ENCODE measurements at places on chromosomes 1 and 21.

GRCh38 chr21:16579538-16579937 lies 849.8 kb downstream of the USP25 start:
- no peak for DNase-seq

DNA sequence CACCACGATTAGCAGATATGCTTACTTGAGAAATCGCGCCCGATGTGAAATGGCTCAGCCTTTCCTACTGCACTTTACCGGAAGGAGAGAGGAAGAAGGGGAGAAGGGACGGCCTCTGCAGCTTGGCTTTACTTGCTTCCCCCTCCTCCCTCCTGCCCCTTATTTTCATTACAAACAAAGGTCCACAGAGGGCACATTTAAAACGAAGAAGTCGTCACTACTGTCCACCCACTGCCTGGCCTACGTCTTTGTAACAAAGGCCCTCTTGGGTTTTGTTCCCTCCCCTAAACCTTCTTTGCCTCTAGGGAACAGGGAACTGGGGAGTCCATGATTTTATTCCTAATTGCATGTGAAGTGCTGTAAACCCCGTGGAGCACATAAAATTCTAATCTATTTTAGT lies 308.5 kb downstream of the LMX1A start:
- no peak for DNase-seq

DNA sequence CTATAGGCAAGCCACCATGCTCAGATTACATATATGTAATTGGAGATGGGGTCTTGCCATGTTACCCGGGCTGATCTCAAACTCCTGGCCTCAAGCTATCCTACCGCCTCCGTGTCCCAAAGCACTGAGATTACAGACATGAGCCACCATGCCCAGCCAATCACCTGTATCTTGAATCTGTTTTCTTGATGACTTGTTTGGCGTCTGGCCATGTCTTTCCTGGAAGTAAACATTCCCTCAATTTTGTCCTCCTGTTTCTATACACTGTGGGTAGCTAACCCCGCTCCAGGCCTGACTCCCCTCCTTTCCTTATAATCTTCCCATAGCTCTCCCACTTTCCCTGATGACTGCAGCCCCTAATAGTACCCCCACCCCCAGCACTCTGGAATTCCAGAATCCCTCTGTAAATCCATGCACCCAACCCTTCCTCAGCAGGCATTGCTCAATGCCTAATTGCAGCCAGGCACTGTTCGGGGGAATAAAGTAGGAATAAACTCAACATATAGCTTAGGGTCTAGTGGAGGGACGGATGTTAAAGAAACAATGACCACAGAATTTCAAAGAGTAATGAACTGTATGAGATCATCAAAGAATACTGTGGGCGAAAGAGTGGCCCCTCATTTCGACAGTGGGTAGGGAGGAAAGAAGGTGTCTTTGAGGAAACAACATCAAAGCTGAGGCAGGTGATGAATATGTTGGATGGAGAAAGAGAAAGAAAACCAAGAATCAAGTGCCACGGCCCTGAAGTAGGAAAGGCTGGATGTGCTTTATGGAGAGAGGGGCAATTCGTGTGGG lies 161.5 kb downstream of the ADSS2 start:
- no peak for DNase-seq

- no peak for DNase-seq
These were observed 26.1 kb downstream of the TOR3A start for GRCh38 chr1:179107706-179108629.

DNA sequence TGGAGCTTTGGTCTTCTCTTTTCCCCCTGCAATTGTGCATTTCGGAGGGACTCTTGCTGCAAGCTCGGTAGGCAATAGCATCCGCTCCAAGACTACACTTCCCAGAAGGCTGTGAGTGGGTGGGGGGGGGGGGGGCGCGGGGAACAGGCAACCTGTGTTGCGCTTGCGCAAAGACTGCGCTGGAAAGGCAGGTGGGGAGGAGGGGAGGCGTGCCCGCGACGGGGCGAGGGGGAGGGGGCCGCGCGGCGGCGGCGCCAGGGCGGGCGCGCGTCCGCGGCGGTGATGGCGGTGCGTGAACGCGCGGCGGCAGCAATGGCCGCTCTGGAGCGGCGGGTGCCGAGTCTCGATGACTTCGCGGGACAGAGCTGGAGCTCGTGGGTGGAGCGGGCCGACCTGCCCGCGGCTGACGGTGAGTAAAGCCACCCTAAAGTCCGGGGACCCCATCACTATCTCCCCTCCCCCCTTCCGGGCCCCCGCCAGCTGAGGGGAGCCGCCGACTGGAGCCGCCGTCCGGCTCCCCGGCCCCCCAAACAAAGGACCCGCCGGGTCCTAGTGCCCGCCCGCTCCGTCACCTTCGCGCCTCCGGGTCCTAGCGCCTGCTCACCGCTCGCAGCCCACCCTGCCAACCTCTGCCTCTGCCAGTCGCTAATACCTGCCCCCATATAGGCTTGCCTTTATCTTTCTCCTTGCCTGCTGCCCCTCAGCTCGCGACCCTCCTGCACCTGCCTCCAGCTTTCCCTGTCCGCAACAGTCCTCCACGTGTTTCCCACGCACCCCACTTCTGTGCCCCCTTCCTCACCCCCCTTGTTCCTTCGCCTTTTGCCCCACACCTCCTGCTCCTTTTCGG lies at the start of gene ATXN7L2:
TSS of gene ATXN7L2 (plus strand) at position 234 of the 847 bp plus-strand sequence. CDS start at position 283, 49 bp downstream.
- peak; percentile 91 for DNase-seq

DNA sequence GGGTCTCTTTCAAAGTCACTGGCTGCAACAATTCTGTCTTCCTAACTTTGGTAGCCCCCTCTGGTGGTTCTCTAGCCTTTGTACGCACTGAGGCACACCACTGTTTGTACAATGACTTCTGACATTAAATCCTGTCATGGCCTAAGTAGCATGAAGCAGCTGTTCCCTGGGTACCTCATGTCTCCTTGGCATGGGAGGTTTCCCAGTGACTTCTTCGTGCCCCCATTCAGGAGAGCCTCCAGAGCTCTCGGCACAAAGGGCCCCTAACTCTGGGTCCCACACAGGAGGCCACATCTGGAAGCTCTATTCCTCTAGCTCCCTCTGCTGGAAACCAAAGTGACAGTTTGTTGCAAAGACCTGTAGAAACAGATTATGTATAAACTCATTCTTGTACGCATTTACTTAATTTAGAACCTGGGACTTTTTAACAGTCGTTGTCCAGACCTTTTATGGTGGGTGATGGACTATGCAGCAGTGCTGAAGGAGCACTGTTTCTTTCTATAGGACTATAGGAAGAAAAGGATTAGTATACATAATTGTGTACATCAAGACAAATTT lies 13.4 kb downstream of the SWT1 start:
- DNase-seq, result peak; percentile 49

DNA sequence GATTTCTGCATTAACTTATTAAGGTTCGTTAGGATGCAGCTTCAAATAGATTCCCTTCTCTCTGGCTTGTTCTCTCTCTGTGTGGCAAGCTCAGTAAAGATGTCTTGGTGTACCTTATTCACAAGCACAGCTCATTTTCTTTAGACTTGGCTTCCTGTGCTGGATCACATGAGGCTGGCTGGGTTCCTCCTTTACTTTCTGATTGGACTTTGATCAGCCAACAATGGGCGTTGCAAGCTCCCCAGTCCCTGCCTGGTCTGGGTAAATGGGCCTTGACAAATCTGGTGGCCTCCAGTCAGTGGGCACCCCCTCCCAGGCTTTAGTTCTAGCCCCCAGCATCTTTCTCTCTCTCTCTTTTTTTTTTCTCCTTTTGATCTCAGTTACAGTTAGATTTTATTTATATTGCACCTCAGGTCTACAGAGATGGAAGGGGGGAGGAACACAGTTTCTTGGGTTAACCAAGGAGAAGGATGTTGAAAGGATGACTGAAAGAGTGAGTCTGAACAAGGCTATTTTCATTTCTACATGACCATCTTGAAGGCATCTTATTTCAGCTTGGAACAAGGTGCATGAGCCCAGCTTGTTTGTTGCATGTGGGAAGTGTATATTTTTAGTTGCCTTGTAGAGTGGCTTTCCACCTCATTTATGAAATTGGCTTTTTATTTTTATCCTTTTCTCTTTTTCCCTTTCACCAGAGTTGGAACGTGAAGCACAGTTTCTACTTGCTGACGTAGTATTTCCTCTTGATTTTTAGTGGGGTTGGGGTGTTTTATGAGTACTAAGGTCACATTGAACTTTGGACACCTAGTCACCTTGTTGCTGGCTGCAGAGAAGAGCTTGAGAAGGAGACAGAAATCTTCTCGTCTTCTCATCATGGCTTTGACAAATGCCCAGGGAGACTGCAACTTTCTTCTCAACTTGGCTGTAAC lies 77.1 kb downstream of the PBX1 start:
- no peak for DNase-seq

GRCh38 chr1:37817481-37817880 lies 9.5 kb upstream of the YRDC start:
- peak; percentile 60 for DNase-seq

DNA sequence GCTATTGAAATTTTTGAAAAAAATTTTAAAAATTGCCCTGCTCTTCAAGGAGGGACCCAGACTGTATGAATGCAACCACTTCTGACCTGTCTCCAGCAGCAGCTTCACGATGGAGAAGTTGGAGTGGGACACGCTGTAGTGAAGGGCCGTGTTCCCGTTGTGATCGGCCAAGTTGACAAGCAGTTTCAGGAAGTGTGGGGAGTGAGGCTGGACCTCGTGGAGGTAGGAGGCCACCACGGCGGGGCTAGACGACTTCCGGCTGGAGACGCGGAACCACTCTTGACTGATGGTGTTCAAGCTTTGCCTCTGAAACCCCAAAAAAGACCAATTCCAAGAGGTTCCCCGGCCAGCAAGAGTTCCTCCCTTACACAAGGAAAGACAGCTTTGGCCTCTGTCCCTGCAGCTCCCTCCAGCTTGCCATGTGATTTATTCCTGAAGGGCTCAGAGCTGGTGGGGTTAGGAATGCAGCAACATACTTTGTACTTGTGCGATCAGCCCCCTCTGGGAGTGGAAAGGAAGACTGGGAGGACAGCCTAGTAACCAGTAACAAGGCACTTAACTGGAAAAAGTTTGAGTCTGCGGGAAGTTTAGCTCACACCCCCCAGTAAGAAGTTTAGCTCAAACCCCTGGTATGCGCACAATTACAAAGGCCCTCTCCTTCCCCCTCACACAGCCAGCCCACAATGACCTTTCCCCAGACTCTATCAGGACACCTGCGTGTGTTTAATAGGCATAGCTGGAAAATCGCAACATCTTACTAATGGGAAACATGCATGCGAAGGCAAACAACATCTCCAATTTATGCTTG lies 56.0 kb downstream of the KANK4 start:
- DNase-seq, result no peak

DNA sequence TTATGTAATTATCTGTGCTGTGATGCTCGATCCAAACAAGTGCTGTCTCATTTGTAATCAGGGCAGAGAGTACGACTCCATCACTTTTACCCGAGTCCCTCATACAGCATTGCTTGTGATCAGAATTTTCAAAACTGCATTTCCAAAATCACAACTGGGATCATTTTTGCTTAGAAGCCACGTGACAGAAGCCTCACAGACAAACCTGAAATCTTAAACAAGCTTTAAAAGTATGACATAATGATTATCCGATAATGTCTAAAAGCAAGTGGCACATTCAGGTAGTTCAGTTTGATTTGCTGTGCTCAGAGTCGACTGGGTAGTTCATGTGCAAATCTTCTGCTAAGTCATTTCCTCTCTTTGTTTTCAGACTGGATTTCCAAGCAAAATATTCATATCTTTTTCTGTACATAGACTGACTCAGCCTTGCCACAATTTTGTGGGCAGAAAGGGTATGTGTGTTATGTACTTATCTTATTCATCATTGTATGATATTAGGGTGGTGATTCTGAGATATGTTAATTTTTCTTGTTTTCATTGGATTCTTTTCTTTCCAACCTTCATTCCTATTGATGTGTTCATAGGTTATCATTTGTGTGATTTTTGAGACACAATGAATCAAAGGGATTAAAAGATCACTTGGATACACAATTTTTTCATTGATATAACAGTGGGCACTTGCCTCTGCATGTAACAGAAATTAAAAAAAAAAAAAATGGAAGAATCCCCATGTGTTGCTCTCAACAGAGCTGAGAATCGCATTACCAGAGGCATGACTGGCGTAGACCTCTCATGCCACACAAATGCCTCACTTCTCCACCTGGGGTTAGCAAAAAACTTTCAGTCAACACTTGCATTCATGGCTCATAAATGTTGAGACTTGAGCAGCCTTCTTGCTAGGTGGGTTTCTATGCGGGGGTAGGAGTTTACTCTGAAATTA lies 355.7 kb downstream of the LTN1 start:
- DNase-seq, result no peak

GRCh38 chr1:71586030-71586429 lies 505.2 kb upstream of the ZRANB2 start:
- no peak for DNase-seq

GRCh38 chr1:88351960-88352359 lies 332.1 kb upstream of the PKN2 start:
- no peak for DNase-seq

DNA sequence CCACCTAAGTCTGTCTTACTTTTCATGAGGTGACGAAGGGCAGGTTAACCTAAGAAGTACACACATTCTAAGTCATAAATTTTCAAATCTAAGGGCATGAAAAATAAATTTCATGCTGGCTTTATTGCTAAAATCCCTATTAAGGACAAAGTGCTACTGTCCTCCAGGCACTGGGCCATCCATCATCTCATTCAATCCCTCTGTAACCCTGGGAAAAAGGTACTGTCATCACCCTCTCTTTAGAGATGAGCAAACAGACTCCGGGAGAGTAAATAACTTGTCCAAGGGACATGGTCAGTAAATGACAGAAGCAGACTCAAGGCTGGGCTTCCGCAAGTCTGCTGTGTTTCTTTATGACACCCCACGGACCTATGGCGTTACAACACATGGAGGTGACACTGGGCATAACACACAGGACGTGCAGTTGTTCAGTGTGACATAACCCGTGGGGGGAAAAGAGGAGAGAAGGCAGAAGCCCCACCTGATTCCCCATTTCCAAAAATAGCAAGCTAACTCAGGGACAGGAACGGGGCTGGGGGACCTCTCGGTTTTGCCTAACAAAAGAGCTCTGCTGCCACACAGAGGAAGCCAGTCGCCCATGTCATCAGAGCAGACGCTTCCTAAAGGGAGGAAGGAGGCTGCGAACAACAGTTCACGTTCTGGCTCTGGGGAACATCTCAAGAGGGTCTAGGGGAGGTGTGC lies 12.5 kb upstream of the SRM start:
- no peak for DNase-seq

- DNase-seq, result no peak
These were observed 486.6 kb downstream of the SETD4 start for GRCh38 chr21:35573472-35574374.

DNA sequence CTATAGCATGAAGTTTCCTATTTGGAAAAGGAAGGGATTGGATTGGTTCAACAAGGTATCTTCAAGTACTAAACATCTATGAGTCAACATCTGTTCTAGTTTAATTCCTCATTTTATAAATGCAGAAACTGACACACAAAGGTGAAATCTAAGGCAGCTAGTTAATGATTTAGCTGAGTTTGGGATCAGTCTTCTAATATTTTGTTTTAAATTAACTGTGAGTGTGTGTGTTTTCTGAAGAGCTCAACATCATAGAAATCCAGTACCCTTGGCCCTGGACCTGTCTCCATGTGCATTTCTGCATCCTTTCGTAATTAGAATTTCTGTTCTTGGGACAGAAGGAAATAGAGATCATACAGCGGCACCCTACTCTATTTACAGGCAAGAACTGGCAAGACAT lies 105.9 kb downstream of the RGS2 start:
- no peak for DNase-seq

Data from hippocampal formation (tissue), 2 donors.